ENCODE measurements at places on chromosomes 3 and 15.

GRCh38 chr15:41961595-41962202 lies 10.7 kb downstream of the EHD4 start:
- no peak for DNase-seq

DNA sequence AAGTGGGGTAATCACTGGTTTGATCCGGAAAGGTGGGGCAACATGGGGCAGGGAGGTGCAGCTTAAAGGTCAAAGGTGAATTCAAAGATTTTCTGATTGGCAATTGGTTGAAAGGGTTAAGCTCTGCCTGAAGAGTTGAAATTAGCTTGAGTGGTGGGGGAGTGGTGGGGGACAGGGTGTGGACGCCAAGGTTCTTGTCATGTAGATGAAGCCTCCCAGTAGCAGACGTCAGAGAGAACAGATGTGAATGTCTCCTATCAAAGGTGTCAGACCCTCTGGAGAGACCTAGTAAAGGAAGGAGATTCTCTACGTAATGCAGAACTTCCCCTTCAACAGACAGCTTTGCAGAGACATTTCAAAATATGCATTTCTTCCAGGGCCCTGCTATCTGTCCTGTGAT lies 62.8 kb downstream of the ABCC5 start:
- DNase-seq = no peak

DNA sequence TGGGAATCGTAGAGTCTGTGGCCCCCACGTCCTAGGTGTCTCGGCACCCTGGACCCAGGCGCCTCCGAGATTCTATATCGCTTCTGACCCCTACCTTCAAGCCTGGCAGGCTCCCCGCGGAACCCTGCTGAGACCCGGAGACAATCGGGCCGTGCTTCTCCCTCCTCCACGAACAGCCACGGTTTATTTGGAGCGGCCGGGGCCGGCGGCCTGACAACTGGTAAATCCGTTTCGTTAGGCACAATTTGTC lies 1.4 kb downstream of the GATA2 start:
- no peak for DNase-seq

DNA sequence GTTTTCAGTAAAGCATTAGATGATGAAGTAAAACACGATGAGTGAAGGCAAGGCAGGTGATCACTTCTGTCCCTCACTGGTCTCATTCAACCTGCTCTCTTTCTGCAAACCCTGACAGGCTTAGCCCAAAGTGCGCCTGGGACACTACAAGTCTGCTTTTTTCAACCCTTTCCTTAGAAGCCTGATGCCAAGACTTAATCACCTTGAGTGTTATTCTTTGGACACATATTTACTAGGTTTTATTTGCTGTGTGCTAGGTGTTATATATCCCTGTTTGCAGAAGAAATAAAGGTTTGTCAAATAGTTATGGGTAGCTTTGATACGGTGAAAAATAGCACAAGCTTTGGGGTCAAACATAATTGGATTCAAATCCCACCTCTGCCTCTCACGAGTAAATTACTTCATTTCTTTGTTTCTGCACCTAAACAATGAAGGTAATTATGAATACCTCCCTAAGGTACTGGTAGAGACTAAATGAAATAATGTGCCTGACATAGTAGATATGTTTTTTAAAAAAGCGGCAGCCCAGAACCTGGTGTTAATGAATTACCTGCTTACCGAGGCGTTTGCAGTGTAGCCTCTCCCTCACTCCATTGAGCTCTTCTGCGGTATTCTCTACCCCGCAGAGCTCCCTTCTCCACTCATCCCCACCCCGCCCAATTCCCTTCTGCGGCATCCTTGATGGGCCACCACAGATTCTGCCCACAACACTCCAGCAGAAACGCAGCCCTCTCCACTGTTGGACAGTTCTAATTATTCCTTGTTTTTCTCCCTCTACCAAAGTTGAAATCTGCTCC lies 269.0 kb upstream of the TPM1 start:
- DNase-seq = no peak

GRCh38 chr15:83288381-83288801 lies 3.9 kb upstream of the BNC1 start:
- DNase-seq = no peak

GRCh38 chr3:37214076-37214475 lies 39.7 kb upstream of the LRRFIP2 start:
- DNase-seq = no peak

DNA sequence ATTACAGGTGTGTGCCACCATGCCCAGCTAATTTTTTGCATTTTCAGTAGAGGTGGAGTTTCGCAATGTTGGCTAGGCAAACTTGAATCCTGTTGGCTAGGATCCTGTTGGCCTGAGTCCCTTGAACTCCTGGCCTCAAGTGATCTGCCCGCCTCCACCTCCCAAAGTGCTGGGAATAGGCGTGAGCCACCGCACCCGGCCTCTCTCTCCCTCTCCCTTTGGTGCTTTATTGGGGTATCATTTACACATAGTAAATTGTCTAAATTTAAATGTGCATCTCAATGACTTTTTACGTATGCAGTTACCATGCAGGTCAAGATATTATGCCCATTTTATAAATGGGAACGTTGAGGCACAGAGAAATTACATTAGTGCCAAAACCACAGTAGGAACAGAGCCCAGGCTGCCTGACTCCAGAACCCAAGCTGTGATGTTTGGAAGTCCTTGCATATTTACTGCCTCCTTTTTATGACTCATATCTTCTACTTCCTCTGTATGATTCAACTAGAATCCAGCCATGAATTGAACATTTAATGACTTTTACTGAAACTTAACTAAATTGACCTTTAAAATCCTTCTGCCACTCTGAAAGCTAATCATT lies 34.0 kb upstream of the RPP14 start:
- no peak for DNase-seq

DNA sequence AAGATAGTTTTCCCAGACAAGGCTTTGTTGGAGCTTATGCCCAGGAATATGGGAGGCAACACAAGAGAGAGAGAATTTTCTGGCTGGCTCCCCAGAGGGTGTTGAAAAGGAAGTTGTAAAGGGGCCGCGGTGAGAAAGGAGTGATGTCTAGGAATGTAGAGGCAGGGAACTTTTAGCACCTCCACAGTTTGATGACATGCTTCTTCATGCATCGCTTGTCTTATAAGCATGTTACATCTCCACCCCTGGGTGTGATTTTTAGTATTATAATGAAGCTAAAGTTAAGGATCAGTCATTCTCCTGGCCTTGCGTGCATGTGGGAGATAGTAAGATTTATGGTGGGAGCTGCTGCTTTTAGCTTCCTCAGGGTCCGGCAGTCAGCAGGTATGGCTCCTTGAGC lies 32.8 kb upstream of the TF start:
- no peak for DNase-seq

- DNase-seq = no peak
Observed at GRCh38 chr3:130779486-130779885, 32.9 kb upstream of the PIK3R4 start.

- no peak for DNase-seq
Observed at GRCh38 chr3:21691036-21691435, 60.0 kb downstream of the ZNF385D start.

DNA sequence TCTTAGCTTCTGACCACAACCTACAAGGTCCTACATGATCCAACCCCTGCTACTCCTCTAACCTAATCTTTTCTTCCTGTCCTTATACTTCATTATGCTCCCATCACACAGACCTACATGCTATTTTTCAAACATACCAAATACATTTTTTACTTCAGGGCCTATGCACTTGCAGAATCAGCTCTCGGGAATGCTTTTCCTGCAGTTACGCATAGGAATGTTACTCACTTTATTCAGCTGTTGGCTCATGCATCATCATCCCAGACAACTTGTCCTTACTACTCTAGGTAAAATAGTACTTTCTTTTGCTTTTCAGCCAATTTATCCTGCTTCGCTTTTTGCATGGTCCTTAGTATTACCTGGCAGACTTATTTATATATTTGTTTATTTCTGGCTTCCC lies 105.6 kb downstream of the OXSM start:
- no peak for DNase-seq

DNA sequence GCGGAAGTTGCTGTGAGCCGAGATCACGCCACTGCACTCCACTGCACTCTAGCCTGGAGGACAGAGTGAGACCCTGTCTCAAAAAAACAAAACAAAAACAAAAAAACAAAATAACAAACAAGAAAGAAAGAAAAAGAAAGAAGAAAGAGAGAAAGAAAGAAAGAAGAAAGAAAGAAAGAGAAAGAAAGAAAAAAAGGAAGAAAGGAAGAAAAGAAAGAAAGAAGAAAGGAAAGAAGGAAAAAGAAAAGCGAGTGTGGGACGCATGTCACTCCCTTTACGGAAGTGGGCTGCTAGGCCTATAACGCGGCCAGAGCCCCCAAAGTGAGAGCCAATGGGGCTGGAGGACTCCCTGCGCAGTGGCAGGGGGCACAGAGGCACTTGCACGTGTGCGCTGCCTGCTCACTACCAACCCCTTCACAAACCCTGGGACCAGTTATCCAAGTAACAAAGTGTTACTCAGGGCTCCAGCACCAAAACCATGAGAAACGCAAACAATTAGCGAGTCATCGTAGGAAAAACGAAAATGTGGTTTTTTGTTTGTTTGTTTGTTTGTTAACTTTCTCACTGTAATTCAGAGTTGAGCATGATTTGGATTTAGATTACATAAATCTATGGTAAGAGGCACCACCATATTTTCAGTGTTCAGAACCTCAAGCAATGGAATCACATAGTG lies 40.8 kb upstream of the ATP1B3 start:
- no peak for DNase-seq

Data from GM20000 (cell line).